ENCODE measurements at places on chromosomes 5 and 9.

DNA sequence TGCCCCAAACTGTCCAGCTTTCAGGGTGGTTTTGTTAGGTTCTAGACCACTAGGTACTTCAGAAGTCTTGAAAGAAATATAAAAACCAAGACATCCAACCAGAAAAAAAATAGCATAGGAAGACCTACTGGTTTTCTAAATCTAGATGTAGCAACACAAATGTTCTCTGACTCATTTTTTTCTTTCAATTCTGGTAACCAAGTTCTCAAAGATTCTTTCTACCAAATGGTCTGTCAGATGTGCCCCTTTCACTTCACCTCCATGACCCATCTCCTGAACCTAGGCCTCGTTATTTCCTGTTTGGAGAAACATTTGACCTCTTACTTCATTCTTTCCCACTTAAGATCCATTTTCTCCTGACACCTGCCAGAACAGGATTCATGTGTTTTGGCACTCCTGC lies 355.3 kb downstream of the KIAA0825 start:
- no peak for DNase-seq

- no peak for DNase-seq
These were observed 244.3 kb downstream of the TAF11L14 start for GRCh38 chr5:17878541-17878940.

GRCh38 chr9:16203729-16204573 lies 651.1 kb downstream of the CCDC171 start:
- no peak for DNase-seq

DNA sequence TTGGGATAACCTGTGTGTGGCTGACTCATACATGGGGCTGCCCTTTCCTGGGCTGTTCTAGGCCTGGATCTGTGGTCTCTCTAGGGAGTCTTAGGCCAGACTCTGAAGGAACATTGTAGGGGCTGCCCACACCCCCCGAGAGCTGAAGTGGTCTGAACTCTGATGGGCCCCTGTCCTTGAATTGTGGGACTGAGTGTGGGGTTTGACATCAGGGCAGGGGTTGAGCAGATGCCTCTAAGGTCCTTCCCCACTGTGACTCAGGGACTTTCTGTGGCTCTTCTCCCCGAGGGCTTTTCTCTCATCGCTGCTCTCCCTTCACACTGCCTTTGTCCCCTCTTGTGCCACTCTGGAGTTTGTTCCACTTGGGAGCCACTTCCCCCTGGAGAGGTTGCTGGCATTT lies 215.0 kb downstream of the MELK start:
- no peak for DNase-seq

GRCh38 chr5:126811515-126812198 lies 34.7 kb downstream of the LMNB1 start:
- no peak for DNase-seq

DNA sequence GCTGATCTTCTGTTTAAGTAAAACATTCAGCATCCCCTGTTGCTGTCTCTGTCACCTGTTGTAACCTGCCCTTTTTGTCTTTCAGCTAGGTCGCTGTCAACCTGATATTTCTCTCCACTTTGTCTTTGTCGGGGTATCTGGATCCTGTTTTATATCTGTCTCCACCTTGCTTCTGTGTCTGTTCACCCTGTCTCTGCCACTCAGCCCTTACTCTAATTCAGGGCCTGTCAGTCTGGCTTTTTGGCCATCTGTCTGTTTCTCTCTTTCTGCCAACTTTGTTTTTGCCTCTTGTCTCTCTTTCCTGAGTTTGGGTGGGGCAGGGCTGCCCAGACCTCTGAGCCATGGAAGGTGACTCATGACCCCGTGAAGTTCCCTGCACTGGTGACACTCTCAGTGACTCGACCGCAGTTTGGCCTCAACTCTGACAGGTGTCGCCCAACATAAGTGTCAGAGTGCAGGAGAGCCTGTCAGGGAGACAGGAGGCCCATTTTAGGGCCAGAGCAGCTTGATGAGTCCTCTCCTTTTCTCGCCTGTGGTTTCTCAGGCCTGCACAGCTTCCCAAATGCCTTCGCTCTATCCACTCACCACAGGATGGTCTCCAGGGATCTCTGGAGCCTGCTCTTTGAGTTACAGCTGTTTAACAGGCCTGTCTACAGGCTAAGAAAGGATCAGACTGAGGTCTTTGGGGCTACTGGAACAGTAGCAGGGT lies 868 bp downstream of the ZBTB43 start:
- no peak for DNase-seq

DNA sequence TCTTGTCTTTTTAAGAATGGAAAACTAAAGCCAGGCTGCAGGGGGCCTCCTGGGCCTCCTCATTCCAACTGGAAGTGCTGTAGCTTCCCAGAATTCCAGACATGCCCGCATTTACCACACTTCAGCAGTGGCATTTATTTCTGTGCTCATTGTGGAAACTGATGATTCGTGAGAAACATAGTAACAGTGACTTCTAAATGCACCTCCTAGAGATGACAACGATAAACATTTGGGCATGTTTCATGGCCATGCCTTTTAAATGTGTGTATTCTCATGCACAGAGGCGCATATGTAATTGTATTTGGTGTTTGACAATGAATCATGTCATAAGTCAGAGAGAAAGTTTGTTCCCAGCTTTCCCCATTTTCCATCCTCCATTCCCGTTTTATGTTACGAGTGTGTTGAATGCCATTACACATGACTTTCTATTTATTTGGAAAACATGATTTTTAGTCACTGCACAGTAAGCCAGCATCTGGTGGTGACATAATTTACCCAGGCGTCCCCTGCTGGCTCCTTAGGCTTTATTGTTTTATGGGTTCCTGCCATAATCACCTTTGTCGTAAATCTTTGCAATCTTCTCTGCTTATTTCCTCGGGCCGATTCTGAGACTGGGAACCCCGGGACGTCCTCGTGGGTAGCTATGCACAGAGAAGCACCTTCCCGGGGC lies 68.8 kb upstream of the FCN2 start:
- DNase-seq = no peak

DNA sequence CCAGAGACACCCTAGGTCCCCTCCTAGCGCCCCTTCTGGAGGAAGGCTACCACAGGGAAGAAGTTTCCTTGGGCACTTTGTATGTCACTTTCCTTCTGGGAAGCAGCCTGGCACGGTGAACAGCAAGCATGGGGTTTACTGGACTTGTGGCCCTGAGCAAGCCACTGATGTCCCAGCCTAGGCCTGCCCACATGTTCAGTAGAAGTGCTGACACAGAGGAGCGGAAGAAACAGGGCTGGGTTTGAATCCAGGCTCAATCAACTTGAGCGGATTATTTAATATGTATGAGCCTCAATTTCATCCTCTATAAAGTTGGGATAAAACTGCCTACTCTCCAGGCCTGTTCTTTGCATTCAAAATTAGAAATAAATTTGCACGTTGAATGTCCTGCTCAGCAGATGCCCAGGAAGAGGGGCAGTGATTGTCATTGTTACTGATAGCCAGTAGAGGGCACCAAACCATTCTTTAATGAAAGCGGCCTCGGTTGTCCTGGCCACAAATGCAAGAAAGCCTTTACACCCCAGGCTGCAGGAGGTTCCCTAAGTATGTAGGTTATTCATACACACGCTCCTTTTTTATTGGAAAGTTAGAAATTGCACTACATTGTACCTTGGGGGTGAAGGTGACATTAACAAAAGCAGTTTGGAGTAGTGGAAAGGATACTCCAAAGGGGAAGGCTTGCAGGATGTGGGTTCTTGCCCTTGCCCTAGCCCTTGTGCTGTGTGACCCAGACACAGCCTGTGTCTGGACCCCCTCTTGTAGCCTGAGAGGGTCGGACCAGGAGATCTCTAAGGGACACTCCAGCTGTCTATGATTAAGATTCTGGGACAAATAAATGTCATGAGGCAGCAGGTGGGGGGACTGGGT lies 13.4 kb upstream of the XPA start:
- peak; percentile 57 for DNase-seq

GRCh38 chr9:130423272-130423671 lies 21.5 kb upstream of the ASS1 start:
- no peak for DNase-seq

GRCh38 chr9:4301296-4301695 lies 1.4 kb upstream of the GLIS3 start:
- DNase-seq = no peak

- no peak for DNase-seq
These were observed 18.1 kb upstream of the COL5A1 start for GRCh38 chr9:134623258-134624066.

DNA sequence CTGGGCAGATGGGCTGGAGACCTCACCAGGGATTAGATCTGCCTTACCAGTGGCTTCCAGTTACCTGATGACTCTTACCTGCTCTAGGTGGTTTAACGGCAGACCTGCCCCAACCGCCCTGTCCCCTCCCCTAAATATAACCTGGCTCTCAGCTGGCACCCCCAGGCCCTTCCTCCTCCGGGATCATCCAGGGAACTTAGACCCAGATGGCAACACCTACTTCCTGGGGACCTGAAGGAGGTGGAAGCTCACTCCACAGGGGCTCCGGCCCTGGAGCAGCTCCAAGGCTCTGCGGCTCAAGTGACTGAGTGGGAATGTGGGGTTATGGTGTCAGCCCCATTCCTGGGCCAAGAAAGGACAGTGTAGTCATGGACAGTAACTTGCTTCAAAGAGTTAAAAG lies 130.4 kb downstream of the OLFM1 start:
- no peak for DNase-seq

GRCh38 chr5:1041225-1042143 lies 32.9 kb downstream of the NKD2 start:
- no peak for DNase-seq
